ENCODE measurements at places on chromosomes 6 and 20.

DNA sequence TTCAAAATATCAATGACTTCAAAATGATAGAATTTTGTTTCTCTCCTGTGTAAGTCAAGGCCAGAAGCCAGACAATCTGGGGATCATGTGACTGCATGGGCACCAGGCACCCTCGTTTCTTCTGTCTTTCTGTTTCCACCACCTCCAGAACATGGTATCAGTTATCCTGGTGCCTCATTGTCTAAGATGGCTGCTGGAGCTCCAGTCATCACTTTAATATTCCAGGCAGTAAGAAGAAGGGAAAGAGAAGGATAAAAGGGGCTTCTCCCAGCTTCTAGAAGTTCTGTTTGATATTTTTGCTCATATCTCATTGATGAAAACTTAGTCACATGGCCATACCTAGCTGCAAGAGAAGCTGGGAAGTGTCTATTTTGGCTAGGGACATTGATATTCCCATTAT is 25.7 kb downstream of the ZNF341 start:
- no peak for DNase-seq

DNA sequence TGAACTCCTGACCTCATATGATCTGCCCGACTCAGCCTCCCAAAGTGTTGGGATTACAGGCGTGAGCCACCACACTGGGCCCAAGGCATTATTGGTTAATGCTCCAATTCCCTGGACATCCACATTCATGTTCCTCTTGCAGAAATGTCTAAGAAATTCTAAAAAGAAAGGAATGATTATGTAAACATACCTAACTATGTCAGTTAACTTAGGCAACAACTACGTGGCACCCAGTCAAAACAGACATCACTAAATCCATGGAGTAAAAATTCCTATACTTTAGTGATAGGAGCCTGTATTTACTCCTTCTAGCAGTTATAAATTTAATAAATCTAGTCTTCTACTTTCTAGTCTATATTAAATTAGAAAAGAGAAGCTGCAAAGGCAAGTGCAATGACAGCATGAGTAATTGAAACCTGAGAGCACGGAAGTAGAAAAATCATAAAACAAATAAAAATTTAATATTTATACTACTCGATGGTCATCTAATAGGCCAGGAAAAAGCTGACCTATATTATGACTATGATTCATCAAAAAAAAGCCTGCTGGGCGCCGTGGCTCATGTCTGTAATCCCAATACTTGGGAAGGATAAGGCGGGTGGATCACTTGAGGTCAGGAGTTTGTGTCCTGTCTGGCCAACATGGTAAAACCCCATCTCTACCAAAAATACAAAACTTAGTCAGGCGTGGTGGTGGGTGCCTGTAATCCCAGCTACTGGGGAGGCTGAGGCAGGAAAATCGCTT is 4.2 kb downstream of the AHI1 start:
- DNase-seq: no peak

DNA sequence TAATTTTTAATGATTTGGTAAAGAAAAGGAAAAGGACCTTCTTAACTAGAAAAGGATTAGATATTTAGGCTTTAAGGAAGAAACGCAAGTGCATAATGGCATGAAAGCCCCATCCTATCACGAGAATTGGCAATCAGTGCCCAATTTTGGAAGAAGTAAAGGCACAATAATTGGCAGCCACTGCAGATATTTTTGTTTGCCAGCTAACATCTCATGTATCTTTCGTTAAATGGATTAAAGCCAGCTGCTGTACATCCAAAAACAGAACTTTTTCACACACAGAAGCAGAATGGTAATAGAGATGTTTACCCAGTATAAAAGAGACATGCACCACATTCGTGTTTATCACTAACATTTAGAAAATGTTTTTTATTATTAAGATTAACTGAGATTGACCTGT is 180.3 kb downstream of the C6orf118 start:
- DNase-seq: no peak

- DNase-seq: no peak
Observed at GRCh38 chr6:133553652-133554051, 312.5 kb downstream of the EYA4 start.

- DNase-seq: no peak
Observed at GRCh38 chr6:119355157-119355556, 5.6 kb upstream of the MAN1A1 start.

DNA sequence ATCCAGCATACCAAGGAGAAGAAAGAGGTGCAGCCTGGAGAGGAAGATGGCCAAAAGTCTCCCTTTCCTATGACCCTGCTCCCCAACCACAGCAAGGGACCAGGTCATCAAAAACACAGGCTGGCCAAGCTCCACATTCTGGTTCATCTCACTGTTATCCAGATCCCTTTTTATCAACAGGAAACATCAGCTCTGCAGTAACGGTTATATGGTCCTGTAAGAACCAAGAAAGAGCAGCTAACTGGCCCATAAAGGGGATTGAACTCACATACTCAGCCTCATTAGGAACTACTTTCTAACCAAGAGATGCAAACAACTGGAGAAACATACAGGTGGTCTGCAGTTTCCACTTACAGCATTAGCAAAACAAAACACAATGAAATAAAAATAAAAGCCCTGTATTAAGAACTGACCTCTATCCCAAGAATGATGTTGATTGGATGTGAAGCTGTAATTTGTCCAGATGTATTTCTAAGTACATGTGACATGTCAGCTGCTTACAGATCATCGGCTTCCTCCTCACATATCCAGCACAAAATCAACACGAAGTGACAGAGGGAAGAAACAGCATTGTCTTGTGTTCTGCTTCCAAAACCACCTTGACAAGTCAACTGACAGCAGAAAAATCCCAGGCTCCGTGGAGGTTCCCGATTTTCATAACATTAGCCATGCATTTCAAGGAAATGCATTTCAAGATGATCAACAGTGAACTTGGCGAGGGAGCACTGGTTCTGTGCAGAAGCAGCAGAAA is 557.2 kb upstream of the AGPAT4 start:
- DNase-seq: no peak

- no peak for DNase-seq
Observed at GRCh38 chr6:15296735-15297134, 50.9 kb downstream of the JARID2 start.

- no peak for DNase-seq
Observed at GRCh38 chr20:53079261-53079691, 107.1 kb downstream of the TSHZ2 start.

DNA sequence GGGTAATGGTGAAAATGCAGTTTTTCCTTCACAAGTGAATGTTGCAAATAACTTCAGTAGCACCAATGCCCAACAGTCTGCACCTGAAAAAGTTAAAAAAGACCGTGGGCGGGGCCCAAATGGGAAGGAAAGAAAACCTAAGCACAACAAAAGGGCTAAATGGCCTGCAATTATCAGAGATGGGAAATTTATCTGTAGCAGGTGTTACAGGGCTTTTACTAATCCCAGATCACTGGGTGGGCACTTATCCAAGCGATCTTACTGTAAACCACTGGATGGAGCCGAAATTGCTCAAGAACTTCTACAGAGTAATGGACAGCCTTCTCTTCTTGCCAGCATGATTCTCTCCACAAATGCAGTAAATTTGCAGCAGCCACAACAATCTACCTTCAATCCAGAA is 64.8 kb upstream of the SMIM8 start:
- DNase-seq: no peak

- DNase-seq: peak; percentile 19
Observed at GRCh38 chr20:12970372-12970821, 38.4 kb upstream of the SPTLC3 start.

DNA sequence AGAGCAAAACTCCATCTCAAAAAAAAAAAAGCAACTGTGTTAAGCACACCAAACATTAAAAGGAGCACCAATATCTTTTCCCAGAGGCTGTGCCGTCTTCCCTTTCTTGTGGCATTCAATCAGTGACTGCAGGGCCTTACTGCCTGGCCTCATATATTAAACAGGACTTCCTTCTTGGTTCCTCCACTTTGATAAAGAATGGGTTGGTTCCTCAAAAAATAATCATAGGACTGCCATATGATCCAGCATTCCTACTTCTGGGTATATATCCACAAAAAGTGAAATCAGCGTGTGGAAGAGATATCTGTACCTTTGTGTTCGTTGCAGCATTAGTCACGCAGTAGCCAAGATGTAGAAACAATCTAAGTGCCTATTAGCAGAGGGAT is 40.3 kb upstream of the GFOD1 start:
- no peak for DNase-seq

DNA sequence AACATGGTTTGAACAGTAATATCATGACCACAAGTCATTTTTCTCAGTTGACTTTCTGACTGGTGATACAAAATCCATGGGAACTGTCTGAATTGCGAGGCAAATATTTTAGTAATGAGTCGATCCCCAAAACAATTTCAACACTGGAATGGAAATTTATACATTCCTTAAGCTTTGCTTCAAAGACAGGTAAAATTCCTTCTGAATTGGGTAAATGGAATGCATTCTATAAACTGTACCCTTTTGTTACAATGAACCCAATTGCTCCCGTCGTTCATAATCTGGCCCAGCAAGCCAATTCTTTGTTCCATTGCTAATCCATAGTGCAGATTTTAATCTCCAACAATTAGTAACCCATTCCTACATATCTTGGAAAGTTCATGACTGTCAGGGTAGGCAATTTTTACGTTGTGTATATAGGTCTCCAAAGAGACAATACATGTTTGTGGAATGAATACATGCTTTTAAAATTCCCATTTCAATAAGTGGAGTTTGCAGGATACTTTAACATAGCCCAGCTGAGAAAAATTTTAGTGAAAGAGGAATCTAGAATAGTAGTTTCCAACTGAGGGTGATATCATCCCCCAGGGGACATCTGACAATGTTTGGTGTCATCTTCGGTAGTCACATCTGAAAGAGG is 32.7 kb downstream of the CYP24A1 start:
- no peak for DNase-seq

DNA sequence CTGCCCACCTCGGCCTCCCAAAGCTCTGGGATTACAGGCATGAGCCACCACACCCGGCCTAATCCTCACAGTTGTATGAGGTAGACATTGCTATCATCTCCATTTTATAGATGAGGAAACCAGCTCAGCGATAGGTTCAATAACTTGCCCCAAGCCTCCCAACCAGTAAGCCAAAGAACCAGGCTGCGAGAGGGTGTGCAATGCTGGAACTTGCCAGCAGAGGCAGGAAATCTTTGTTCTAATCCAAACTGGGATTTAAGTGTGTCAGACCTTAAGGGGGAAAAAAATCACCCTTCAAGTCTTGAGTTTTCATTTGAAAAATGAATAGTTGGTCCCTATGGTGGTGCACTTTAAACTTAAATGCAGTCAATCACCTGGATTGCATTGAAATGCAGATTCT is 20.1 kb upstream of the RNGTT start:
- DNase-seq: no peak

- DNase-seq: no peak
Observed at GRCh38 chr20:35597186-35597585, 18.4 kb upstream of the SPAG4 start.
